ENCODE measurements at places on chromosomes 11 and 22. TPM values are rescaled to one million over a fixed set of nuclear protein-coding genes. Genes with fewer than 3 reads are reported as not detected.

DNA sequence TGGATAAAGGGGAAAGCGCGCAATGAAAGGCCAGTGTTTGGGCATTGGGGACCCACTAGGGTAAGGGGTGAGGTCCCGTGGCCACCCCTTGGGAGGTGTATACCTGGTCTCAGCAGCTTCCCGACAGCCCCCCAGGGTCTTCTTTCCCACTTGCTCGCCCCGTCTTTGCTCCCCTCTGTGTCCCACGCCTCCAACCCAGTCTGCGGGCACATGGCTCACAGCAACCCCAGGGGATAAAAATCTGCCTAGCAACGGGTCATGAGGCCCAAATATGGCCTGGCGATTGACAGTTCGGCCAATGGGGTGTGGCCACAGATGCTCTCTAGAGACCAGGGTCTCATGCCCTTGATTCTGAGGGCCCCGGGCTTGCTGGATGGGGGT lies 41.6 kb downstream of the AHNAK start:
- DNase-seq: no peak

DNA sequence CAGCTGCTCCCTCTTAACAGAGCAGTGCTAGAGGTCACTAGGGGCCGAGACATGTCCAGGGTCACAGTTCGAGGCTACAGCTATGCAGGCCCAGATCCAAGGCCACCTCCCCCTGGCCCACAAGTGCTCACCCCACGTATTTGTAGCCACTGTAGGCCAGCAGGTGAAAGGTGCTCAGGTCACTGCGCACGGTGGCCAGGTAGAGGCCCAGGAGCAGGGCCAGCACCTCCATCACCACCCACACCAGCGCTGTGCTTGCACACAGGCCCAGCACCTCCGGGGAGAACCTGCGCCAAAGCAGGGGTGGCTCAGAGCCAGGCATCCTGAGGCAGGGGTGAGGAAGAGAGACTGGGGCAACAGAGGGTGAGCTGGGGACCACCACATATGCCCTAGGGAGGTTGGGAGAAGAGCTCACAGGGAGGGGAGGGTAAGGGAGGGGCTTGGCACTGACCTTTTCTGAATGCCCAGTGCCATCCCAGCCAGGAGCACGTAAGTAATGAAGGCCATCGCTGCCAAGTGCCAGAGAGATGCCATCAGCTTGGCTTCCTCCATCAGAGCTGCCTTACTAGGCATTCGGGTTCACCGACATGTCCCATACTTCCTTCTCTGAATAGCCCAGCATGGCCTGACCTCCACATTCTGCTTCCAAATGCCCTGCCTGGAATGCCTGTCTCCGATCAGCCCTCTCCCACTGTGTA lies 3.5 kb downstream of the YIF1A start:
- no peak for DNase-seq

DNA sequence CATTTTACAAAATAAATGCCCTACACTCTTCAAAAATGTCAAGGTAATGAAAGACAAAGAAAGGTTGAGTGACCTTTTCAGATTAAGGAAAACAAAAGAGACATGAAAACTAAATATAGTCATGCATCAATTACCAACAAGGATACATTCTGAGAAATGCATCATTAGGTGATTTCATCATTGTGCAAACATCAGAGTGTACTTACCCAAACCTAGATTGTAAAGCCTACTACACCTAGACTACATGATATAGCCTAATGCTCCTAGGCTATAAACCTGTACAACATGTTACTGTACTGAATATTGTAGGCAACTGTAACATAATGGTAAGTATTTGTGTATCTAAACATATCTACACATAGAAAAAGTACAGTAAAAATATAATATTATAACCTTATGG lies 26.7 kb downstream of the INTS4 start:
- no peak for DNase-seq

- DNase-seq: no peak
Measured at GRCh38 chr22:44181033-44181911, 547 bp downstream of the PARVG start.

DNA sequence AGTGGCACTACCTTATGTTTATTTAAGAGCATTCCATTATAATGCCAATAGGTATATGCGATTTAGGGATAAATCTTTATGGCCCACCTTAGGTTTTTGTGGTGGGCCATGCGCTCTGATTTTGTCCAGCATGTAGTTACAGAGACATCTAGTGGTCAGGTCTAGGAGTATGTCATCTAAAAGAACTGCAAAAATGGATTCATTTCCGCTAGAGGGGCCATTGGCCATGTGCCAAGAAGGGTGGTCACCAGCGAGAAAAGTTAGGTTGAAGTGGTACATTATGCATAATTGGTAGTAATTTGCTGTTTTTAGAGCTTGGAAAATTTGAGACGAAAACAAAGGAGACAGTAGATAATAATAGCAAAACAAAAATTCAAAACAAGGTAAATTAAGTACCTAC lies 27.7 kb downstream of the LRRC4C start:
- DNase-seq: no peak

GRCh38 chr11:65423516-65424204 lies 1.1 kb downstream of the NEAT1 start:
- DNase-seq: peak; percentile 50

GRCh38 chr11:13007182-13008060 lies 1.7 kb upstream of the RASSF10 start:
- no peak for DNase-seq

DNA sequence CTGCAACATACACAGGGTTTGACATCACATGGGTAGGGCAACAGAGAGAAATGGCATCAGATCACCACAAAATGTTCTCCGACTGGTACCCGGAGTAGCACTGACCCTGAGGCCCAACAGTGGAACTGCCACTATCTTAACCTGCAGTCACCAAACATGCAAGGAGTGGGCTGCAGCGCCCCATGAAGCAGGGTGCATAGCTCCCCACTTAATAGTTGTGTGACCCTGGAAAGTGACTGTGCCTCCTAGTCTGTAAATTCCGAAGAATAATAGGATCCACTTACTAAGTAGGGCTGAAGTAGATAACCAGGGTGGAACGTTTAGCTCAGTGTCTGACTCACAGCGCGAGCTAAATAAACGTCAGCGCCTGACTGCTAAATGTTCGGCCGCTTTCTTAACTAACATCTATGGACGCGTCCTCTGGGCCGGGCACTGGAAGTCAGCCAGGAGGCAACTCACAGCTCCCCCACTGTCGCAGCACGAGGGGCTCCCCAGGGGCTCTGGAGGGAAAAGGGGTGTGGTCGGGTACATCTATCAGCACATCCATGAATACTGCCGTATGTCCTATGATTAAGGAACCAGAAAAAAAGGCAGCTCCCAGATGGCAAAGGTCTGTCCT lies 777 bp downstream of the LTO1 start:
- DNase-seq: no peak

GRCh38 chr22:36493690-36494110 lies 12.3 kb upstream of the TXN2 start:
- DNase-seq: no peak

DNA sequence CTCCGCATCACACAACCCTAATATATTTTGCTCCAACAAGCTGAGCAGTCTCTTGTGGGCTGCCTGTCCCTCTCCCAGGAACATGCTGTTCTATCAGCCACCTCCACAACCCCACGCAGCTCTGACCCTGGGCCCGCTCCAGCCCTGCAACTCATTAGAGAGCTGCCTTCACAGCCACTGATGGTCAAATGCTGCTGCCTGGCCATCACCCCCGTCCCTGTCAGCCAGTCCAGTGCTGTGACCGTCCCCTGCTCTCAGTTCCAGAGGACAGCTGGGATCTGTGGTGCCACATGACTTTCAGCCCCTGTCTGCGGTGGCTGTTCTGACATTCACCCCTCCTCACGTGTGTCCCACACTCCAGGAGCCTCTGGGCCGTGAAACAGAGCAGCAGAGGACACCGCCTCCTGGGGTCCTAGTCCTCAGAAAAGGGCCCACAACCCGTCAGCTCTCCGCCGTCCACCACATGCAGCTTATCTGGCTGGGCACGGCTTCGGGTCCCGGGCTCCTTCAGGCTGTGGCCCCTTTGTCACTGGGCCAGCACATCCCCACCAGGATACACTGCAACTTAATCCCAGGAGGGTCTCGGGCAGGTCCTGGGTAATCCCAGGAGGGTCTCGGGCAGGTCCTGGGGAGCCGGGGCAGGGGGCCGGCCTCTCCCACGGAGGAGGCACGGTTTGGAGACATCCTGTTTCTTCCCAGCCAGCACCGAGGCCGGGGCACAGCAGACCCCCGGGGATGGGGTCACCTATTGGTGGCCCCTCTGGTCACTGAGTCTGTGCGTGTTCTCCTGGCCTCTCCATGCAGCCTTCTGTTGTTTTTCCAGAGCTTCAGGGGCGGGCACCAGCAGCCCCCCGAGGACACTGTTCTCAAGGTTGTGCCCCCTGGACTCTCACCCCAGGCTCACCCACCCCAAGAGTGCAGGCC lies 15.1 kb downstream of the CRELD2 start:
- DNase-seq: peak; percentile 59

MAJIN gene
- not detected for polyA plus RNA-seq

DNA sequence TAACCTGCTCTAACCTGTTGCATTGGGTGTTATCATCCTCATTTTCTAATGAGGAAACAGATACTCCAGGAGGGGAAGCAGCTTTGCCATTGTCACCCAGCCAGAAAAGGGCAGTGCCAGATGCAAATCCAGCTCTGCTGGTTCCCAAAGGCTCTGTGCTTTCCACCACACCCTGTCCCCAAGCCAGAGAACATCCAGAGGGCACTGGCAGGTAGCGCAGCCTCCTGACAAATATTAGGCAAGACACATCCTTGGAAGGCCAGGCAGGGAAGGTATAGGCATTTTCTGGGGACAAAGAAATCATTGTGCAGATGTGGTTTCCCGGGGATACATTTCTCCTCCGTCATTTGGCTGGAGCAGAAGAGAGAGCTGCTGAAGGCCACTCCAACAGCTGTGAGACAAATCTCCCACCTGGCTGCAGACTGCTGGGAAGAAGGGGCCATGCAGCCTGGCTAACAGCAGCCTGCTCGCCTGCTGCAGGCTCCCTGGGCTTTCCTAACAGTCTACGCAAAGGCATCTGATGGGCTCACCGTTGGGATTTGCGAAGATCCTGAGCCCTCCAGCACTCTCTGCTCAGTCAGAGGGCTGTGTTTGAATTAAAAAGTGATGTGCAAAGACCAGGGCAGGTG lies 93.9 kb upstream of the PITPNB start:
- peak; percentile 8 for DNase-seq

- DNase-seq: no peak
Measured at GRCh38 chr22:26172389-26172990, 3.2 kb downstream of the SEZ6L start.

GRCh38 chr22:24413271-24413670 lies 14.1 kb upstream of the ADORA2A start:
- DNase-seq: no peak

DNA sequence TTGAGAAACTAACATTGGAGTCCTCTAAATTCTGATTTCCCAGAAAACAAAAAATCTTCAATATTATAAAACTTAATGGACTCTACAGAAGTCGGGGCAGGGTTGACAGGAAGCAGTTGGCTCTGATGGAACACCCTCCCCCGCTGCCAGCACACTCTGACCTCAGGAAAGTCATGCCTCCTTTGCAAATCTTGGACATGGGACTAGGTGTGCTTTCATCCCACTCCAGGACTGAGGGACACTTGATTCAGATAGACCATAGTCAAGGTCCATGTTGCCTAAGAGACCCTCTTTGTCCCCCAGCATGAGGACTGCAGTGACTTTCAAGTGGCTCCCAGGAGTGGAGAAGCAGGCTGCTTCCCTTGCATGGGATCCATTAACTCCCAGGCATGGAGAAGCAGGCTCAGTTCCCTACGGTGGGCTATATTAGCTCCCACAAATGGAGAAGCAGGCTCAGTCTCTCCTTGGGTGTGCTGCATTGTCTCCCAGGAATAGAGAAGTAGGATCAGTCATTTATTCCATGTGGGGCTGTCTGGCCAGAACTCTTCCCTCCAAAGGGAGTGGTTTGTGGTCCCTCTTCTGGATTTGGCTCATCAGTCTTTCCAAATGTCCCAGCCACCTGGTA lies 38.3 kb downstream of the C22orf31 start:
- no peak for DNase-seq

DNA sequence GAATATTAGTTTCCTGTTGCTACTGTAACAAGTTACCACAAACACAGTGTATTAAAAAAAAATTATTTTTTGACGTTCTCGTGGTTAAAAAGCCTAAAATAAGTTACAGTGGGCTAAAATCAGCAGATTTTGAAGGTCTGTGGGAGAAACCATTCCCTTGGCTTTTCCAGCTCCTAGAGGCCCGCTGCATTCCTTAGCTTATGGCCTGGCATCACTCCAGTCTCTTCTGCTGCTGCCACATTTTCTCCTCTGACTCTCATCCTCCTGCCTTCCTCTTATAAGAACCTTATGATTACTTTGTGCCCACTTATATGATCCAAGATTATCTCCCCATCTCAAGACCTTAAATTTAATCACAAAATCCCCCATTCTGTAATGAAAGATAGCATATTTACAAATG lies 392.7 kb downstream of the GUCY1A2 start:
- DNase-seq: no peak

MS4A15 gene
- polyA plus RNA-seq: 0.15 TPM

LRRN4CL gene
- 18.5 TPM for polyA plus RNA-seq

KDELR3 gene
- polyA plus RNA-seq: 2.4 TPM

GRCh38 chr22:30994960-30995359 lies 25.9 kb downstream of the TUG1 start:
- DNase-seq: no peak

- no peak for DNase-seq
Measured at GRCh38 chr11:108780119-108780518, 115.2 kb downstream of the DDX10 start.

All from ovary (tissue), 10 donors.